ENCODE measurements at places on chromosomes 2 and 18.

DNA sequence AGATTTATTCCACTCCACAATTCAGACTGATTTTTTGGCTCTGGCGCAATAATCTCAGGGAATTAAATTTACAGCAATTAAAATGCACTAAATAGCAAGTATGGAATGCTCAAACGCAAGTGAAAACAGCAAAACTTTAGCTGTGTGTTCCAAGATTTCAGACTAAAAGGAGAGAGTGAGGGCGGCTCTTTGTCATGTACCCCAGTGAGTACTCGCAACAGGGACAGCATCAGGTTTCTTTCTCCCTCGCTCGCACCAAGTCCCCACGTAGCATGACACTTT, 1.1 kb downstream of the ROCK2 start:
- no peak for DNase-seq

- no peak for DNase-seq
These were observed 704.7 kb upstream of the TMEFF2 start for GRCh38 chr2:192899466-192899865.

- no peak for DNase-seq
These were observed 74.7 kb upstream of the TMEM200C start for GRCh38 chr18:5969989-5970403.

- no peak for DNase-seq
These were observed 202.2 kb downstream of the TCF4 start for GRCh38 chr18:55385770-55386169.

DNA sequence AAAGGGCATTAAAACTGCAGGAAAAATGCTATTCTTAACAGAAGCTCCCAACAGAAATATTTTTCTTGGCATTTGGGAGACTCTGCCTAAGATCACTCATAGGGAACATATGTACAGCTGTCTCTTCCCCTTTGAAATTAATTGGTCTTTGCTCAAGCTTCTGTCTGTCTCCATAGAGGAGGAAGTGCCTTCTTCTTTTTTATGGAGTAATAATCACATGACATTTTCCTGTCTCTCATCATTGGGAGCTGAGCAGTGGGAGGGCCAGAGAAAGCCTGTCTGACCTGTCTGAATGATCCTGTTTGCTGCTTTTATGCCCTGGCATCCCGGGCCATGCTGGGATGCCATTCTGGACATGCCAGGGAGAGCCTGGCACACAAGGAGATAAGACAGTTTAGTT, 145.6 kb downstream of the AQP4 start:
- no peak for DNase-seq

DNA sequence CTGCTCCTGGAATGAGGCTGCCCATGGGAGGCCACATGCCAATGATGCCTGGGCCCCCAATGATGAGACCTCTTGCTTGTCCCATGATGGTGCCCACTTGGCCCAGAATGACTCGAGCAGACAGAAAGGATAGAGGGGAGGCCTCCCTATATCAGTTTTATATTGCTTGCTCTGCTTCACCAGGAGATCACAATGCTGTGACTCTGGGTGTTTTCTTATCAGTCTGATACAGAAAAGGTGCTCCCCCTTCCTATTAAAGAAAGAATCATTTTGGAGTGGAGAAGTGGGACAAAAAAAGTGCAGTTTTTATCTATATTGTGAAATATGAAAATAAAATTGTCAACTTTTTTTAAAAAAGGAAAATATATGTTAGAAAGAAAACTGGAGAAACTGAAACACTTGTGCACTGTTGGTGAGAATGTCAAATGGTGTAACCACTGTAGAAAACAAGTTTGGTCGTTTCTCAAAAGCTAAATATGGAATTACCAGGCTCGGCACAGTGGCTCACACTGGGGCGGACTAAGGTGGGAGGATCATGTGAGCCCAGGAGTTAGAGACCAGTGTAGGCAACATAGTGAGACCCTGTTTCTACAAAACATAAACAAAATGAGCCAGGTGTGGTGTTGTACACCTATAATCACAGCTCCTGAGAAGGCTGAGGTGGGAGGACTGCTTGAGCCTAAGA, 21.8 kb downstream of the LPIN2 start:
- DNase-seq, result no peak

DNA sequence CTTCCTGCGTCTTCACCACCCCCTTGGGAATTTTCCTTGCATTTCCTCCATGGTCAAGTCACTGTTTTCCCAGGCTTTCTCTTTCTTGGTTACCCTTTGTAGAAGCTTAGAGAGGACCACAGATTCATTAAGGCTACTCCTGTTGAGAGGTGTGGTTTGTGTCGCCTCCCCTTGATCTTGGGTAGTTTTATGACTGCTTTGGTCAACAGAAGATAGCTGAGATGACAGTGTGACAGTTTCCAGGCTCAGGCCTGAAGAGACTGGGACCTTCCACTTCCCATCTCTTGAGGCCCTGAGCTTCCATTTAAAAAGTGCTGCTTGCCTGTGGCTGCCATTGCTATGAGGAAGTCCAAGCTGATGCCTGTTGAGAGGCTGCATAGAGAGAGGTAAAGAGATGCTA, 5.4 kb downstream of the ACOXL start:
- no peak for DNase-seq
